ENCODE measurements at places on chromosomes 13 and 19. TPM values are rescaled to one million over a fixed set of nuclear protein-coding genes. Genes with fewer than 3 reads are reported as not detected.

The C2CD4C gene
- total RNA-seq: 13.6 TPM

The KLK7 gene
- total RNA-seq: not detected

The LRRC25 gene
- total RNA-seq: 0.15 TPM

GRCh38 chr13:108249150-108249549 lies 20.4 kb upstream of the TNFSF13B start:
- no peak for DNase-seq

The SIAH3 gene
- not detected for total RNA-seq

DNA sequence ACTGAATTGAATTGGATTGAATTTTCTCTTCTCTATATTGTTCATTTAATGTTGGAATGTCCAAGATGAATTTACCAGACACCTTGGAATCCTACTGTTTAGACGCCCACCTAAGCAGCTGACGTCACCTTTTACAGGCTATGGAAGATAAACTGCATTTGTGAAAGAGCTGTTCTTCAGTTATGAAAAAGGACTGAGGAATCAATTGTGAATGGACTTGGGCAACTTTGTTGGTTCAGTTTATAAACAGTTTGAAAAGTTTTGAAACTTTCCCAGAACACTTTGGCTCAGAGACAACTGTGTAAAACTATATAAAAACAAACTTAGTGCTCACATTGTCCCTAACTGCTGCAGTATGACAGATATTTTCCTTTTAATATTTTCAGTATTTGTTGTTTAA lies 590.8 kb upstream of the SPRY2 start:
- DNase-seq: no peak

DNA sequence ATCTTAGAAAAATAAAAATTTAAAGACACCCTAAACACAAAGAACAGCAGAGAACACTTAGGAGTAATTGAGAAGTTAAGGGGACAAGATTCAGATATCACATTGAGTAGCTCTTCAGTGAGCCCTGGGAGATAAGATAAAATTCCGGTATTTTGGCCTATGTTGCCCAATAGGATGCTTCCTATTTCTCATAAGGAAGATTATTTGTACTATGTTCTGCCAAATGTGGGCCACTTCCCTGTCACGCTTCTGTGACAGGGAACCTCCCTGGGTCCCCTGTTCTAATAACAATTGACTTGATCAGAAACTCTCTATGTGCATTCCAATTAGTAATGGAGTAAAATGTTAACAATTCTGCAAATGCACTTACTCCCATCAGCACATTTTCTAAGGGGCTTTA lies 310.7 kb downstream of the MYO16 start:
- no peak for DNase-seq

Data from Panc1 (cell line).